ENCODE measurements at places on chromosomes 2 and 18. TPM values are rescaled to one million over a fixed set of nuclear protein-coding genes. Genes with fewer than 3 reads are reported as not detected.

DNA sequence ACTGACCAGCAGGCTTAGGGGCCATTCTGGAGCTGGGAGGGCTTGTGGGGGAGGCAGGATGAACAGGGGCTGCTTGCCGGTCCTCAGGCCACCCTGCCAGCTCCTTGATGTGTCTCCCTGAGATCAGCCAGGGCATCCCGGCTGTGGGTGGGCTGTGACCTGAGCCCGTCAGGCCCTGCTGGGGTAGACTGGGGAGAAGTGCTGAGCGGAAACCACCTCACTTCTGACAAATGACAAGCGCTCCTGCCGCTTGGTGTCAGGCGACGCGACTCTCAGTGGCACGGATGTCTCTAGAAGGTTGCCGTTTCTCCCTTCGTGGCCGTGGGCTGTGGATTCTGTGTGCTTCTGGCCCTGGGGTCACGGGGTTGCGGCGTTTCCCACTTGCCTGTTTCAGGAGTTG is 45.7 kb downstream of the NFATC1 start:
- peaks cover 3% of the 10 kb centered on the region for H3K27me3 ChIP-seq
- no peak overlapping the region for H3K27ac ChIP-seq
- no peak for DNase-seq
- H3K4me1 ChIP-seq: peaks cover 13% of the 10 kb centered on the region
- no peaks in the 10 kb centered on the region for H3K36me3 ChIP-seq

- H3K27ac ChIP-seq: no peak overlapping the region
- no peak overlapping the region for H3K4me3 ChIP-seq
- no peak for DNase-seq
These were observed 12.1 kb upstream of the HMSD start for GRCh38 chr18:63936932-63937393.

Gene DLX1
- total RNA-seq: 1.7 TPM

GRCh38 chr2:66080127-66080526 is 354.8 kb upstream of the MEIS1 start:
- H3K27ac ChIP-seq: peak overlapping the region; percentile 74
- peaks cover 8% of the 10 kb centered on the region for H3K4me1 ChIP-seq
- H3K4me3 ChIP-seq: no peak overlapping the region

Gene HAT1
- 41.2 TPM for total RNA-seq

All from progenitor cell of endocrine pancreas (in vitro differentiated cells).